ENCODE measurements at places on chromosomes 3 and 15.
A peak's percentile ranks its signal among the peaks of the same experiment; 100 is the strongest.

GRCh38 chr3:133113526-133113925, 75.3 kb downstream of the TMEM108 start:
- DNase-seq, result no peak

DNA sequence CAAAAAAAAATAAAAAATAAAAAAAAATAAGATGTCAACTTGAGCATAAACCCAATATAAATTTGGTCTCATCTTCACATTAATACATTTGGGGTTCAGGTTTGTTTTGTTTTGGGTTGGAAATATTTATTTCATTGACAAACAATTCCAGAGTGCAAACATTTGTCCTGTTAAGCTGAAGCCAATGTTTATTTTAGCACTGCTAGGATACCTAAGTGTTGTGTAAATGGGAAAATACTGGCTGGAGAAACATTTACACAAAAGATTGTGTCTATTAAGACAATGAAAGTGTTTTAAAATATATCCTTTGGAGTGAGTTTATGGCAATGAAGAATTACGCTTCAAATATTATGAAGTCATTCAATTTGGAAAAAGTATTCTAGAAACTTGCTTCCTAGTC, 91.1 kb downstream of the MEIS2 start:
- DNase-seq, result no peak

DNA sequence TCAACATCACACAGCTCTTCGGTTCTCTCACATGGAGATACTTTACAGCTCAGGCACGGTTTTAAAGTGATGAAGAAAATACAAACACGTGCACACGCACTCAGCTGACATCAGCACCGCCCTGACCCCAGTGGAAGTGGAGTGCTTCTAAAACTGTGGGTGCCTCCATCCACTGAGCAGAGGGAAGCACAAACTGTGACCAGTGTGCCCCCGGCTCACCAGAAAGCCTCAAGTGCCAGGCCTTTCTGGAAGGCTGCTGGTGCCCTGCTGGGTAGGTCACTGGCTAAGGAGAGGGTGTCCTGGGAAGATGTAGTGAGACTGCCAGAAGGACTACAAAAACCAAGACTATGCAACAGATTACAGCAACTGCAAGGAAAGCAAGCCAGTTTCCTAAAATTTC, 78.5 kb downstream of the OCA2 start:
- no peak for DNase-seq

- DNase-seq, result no peak
These were observed 29.8 kb downstream of the LARS2 start for GRCh38 chr3:45417930-45418847.

- DNase-seq, result peak; percentile 75
These were observed at the start of gene DALRD3 for GRCh38 chr3:49017971-49018706. TSS of gene DALRD3 (minus strand) at chr3:49018580. CDS start at chr3:49018564, 16 bp downstream.

DNA sequence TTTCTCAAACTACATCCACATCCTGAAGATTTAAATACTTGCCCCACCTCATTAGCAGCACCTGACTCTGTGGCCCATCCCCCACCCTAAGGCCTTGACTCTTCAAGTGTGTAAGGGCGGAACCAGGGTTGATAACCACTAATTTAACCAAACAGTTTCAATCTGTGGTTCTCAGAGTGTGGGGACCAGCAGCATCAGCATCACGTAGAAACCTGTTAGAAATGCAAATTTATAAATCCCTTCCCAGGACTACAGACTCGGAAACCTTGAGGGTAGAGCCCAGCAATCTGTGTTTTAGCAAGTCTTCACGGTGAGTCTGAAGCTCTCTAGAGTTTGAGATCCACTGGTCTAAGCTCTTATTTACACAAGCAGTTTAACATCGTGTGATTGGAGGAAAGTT, 12.4 kb downstream of the GNB4 start:
- DNase-seq, result no peak

- no peak for DNase-seq
These were observed 88.8 kb upstream of the ABI3BP start for GRCh38 chr3:101081999-101082398.

GRCh38 chr3:66239513-66240123, 18.8 kb downstream of the SLC25A26 start:
- DNase-seq, result no peak

DNA sequence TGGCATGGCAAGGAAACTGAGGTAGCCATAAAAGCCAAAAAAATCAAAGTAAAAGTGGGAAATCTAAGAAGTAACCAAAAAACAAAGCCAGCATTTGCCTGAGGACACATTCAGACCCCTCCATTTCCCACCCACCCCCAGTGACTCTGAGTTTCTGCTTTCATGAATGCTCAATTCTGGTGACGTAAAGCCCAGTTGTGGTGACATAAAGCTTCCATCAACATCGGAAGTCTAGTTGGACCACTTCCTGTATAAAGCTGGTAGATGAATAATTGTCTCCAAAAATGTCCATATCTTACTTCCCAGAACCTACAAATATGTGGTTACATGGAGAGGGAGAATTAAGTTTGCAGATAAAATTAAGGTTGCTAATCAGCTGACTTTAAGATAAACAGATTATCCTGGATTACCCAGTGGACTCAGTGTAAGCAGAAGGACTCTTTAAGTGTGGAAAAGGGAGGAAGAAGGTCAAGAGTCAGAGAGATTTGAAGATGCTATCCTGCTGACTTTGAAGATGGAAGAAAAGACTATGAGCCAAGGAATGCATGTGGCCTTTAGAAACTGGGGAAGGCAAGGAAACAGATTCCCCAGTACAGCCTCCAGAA, 62.0 kb upstream of the ST3GAL6 start:
- no peak for DNase-seq

DNA sequence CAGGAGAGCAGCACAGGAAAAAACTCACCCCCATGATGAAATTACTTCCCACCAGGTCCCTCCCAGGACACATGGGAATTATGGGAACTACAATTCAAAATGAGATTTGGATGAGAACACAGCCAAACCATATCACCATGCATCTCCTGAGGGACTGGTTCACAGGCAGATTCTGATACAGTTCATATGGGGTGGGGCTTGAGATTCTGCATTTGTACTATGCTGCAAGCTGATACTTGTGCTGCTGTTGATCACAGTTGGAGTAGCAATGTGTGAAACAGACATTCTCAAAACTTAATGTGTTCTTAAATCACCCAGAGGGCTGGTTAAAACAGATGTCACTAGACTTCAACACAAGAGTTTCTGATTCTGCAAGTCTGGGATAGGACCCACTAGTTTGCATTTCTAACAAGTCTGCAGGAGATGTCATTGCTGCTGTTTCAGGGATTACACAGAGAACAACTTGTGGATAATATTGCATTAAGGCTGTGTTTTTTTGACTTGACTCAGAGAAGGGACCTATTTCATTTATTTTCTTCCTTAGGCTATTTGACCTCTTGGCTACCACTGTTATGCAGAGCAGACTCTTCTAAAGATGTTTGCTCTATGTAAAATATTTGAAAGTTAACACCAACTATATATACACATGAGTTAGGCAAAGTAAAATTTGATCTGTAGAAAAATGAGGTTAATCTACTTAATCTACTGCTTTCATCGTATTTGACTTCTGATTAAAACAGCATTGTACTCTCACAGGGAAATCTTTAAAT, 194.2 kb upstream of the CNTN3 start:
- DNase-seq, result no peak

DNA sequence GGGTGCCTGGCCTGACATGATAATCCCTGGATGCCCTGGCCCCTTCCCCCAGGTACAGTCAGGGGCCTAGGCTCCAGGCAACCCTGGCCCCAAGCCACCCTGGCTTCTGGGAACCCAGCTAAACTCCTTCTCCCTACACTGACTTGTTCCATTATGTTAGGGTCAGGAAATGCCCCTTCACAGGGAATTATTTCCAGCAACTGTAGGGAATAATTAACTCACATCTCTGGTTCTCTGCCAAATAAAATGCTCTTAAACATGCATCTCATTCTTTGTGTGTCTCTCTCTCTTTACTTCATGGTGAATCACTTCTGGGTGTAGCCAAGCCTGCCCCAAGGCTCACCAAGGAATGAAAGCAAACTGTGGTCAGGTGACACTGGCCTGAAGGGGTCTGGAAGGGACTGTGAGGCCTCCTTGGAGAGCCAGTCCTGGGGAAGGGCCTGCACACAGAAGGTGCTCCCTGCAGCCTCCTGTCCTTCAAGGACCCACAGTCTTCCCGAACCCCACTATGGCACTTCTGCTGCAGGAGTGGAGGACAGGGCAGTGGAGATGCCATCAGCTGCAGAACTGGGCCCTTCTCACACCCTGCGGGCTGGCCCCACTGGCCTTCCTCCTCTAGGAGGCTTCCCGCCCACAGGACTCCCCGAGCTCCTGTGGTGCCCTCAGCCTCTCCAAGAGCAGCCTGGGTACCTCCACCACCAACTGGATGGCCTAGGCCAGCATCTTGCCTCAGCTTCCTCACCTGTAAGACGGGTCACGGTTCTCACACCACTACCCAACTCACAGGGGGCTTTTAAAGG, 17.6 kb downstream of the TKT start:
- DNase-seq, result peak; percentile 91

DNA sequence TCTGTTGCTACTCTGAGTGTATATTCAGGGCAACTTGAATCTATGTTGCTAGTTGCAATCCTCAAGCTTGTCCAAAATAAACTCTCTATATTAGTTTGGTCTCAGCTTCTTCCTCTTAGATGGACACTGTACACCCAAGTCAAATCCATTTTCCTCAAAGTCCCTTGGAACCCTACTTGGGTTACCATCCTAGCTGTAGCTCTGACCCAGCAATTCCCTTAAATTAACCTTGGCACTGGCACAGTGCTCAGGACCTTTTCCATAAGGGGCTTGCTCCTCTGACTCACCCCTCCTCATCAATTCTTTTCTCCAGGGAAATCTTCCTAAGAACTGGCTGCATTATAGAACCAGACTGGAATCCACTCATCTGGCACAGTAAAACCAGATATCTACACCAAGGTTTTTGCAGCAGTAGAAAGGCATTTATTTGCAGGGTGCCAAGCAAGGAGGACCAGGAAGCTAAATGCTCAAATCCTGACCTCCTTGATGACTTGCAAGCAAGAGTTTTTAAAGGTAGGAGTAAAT, 44.9 kb upstream of the B3GALNT1 start:
- no peak for DNase-seq

DNA sequence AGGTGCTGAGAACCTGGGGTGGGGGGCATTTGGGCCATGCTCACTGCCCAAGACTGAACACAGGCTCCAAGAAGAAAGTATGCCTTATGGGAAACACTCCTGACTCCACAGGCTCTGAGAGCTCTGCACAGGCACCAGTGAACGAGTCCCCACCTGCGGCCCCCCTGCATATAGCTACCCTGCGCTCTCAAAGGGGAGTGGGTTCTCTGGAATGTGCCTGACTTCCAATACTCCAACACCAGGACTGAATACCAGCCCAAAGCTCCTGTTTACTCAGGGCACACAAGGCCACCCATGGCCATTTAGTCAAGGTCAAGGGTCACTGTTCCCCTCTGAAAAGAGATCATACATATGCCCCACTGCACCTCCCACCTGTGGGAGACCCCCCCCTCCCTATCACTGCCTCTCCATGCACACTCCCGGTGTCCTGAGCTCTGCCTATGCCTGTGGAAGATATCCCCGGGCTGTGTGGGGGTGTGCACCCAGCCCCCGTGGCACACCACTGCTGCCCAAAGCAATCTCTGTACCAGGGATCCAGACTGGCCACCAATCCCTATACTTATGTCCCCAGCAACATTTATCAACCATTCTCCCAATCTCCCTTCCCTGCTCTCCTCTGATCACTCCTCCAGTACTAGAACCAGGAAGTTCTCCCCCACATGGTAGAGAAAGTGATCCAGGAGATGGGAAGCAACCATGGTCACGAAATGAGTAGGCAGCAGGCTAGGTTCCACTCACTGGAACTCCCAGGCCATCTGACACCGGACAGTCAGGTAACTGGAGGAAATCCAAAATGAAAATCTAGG, 1.5 kb upstream of the PLXNB1 start:
- DNase-seq, result no peak

GRCh38 chr15:70833861-70834765, 19.8 kb downstream of the LARP6 start:
- DNase-seq, result peak; percentile 78

GRCh38 chr3:151278230-151278629, at the start of gene P2RY14:
TSS of gene P2RY14 (minus strand) at chr3:151278542. CDS start at chr3:151214316, 64,226 bp downstream.
- no peak for DNase-seq

DNA sequence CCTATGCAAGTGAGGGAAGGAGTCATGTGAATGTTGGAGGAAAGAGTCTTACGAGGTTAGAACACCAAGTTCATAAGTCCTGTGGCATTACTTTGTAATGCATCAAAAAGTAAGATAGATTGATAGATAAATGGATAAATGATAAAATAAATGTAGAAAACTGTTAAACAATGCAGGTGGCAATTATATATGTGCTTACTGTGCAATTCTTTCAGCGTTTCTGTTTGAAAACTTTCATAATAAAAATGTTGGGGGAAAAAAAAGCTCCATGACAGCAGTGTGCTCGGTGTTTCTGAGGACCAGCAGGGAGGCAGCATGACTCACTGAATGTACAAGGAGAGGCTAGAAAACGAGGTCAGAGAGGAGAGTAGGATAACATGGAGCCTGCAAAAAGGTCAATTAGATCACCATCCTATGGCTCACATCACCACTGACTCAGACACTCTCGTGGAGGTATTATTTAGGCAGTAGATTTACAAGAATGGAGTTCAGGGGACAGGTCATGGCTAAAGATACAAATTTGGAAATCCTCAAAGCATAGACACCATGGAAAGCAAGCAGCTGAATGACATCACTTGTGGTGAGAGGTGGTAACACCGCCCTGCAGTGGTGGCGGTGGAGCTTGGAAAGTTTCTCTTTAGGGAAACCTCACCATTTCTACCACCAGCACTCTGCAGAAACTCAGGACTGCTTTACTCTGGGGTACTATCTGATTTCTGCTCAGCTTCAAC, 219.8 kb downstream of the CTNNB1 start:
- DNase-seq, result no peak

GRCh38 chr3:152960684-152961083, 125.8 kb downstream of the P2RY1 start:
- DNase-seq, result peak; percentile 34

DNA sequence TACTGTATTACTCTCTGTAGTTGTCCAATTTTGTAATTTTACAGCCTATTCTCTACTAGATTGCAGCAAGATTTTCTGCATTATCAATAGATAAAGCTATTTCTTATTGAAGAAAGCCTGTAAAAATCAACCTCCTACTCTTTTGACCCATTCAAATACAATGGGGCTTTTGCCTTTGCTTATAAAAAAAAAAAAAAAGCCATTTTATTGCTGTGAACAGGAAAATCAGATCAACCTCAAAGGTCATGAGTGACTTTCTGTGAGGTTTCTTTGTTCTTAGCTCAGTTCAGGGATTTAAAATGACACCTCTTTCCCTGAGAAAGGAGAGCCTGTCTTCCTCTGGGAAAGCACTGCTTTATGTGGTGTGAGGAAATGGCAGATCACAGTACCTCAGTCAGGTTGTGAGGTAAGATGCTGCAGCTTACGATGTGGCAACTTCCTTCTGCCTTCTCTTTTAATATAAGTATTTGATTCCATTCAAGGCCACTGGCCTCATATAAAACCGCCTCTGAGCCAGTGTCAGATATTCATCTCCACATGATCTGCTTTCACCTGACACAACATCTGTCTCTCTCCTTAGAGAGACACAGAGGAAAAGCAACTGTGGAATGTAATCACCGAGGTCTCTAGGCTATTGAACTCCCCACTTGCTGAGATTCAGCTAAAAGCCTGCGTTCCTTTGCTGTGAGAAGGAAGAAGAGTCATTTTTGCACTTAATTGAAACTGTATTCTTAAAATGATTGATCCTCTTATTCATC, 161.5 kb upstream of the MB21D2 start:
- no peak for DNase-seq

GRCh38 chr15:40087991-40088928, 20.4 kb downstream of the BMF start:
- no peak for DNase-seq

GRCh38 chr3:48588230-48588629, 6.9 kb downstream of the COL7A1 start:
- no peak for DNase-seq

GRCh38 chr3:193451902-193452301, 73.3 kb upstream of the ATP13A5 start:
- DNase-seq, result no peak

Data from LoVo (cell line).